CMK (cell line): ENCODE measurements at places on chromosomes 6 and 20.

DNA sequence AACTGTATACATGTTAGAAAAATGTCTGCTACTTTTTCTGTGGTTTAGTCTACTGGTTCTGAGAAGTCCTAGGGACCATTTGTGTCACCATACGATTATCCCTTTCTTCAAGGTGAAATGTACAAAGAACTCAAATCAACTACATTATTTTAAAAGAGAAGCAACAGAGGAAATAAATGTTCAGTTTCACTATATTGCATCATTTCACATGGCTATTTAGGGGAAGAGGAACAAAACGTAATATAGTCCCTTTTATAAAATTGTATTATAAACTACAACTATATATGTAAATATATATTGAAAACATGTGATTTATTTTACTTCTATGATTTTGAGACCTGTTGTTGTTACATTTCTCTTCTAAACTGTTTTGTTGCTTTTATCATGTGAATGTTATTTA is 1308.0 kb downstream of the EPHA7 start:
- no peak for DNase-seq

DNA sequence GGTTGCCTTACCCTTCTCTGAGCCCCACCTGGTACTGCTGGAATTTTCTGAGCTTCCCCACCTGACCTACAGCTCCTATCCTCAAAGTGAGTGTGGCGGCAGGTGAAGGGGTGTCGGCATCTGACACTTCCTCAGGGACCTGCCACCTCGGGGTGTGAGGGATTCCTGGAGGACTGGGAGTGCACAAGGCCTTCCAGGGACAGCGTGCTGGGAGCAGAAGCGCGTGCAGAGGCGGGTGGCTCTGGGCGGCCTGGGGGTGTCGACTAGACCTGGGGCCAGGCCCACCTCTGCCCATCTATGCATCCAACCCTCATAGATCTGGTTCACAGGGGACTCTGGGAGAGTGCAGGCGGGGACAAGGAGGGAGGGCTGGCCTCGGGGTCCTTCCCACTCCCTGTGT is 7.8 kb downstream of the DLGAP4 start:
- no peak for DNase-seq

DNA sequence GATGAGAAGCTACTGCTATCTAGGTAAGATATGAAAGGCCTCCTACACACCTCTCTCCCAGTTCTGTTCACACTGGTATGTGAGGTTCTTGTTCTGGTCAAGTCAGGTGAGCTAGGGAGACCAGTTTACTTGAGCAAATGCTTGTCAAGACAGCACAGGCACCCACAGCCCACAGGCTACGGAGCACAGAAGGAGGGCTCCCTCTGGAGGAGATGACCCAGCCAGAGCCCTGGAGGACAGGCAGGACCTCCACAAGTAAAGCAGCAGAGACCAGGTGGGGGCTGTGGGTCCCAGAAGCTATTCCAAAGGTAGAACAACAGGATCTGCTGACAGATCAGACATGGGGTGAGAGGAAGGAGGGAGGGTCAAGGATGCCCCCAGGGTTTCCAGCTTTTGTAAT is 13.2 kb downstream of the MMP24OS start:
- no peak for DNase-seq

- no peak for DNase-seq
Measured at GRCh38 chr20:33948480-33948879, 45.2 kb upstream of the RALY start.

- no peak for DNase-seq
Measured at GRCh38 chr20:20417876-20418676, 50.2 kb downstream of the INSM1 start.

- DNase-seq: no peak
Measured at GRCh38 chr6:89021629-89022028, 58.2 kb upstream of the RNGTT start.

DNA sequence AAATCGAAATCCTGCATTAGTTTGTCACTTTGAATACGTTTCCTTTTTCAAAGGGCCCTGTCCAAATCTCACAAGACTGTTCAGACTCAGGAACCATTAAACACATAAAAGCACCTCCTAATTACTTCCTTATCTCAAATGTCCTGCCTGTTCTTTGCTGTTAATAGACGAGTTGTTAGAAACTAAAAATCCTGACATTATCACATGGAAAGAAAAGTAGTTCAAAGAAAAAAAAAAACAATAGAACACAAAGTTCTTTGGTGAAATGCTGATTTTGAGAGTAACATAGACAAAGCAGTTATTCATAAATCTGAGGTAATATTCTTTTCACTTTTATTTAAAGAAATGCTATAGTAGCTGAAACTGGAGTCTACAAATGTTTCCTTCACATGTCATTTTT is 12.1 kb upstream of the TAB2 start:
- DNase-seq: no peak

GRCh38 chr20:42281801-42282200 is 663.6 kb upstream of the CHD6 start:
- DNase-seq: no peak
